Inflammatory macrophage treated with lipopolysaccharide for 1 hour (primary cell): ENCODE measurements at places on chromosomes 2 and 18.

- peak; percentile 83 for DNase-seq
Observed at GRCh38 chr2:145007093-145007959, 487.4 kb upstream of the ZEB2 start.

GRCh38 chr2:26173776-26174482 is 1.0 kb downstream of the GAREM2 start:
- no peak for DNase-seq

- DNase-seq = no peak
Observed at GRCh38 chr2:168253379-168253778, 6.0 kb upstream of the STK39 start.

DNA sequence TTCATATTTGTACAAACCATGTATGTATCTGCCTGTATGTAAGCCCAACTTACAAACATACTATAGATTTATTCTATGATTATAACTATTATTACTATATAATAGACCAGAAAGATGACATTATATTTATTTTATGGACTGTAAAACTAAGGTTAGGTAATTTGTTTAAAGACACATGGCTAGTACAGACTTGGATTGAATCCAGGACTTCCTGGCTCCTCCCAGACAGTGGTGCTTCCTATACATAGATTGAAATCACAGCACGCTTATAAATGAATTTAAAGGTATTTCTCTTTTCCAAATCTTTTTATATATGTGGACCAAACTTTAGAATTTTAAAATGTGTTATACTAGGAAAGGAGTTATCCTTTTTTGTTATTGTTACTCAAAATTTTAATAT is 151.6 kb upstream of the MYO3B start:
- DNase-seq = no peak

GRCh38 chr18:63363951-63364350 is 3.1 kb downstream of the KDSR start:
- DNase-seq = no peak

DNA sequence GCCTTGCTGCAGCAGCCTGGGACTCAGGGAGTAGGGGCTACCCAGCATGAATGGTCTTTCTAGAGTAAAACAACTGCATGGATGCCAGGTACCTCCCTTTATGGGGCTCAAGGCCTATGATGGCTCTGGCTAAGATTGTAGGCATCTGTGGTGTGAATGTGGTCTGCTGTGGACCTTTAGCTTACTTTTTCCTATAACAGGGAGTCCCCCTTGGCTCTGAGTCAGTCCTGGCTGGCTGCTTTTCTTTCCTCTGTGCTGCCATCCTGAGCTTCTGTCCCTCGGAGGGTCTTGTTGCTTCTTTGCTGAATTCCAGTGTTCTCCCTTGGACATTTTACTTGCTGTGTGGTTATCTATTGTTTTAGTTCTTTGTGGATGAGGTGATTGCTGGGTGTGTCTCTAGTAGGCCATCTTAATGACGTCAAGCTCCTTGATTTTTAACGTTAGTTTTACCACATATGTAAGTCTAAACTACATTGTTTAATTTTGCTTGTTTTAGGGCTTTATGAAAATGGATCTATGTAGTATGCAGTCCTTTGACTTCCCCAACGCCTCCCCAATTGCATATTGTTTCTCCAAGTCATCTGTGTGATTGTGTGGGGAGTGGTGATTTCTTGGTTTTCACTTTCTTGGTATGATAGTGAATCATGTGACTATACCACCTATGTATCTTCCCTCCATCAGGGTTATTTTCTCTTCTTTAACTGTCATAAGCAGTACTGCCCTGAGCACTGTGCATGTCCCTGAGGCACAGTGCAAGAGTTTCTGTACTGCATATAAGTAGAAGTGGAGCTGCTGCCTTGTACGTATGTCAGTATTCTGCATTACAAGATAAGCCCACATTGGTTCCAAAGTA is 92.4 kb downstream of the NCK2 start:
- no peak for DNase-seq

DNA sequence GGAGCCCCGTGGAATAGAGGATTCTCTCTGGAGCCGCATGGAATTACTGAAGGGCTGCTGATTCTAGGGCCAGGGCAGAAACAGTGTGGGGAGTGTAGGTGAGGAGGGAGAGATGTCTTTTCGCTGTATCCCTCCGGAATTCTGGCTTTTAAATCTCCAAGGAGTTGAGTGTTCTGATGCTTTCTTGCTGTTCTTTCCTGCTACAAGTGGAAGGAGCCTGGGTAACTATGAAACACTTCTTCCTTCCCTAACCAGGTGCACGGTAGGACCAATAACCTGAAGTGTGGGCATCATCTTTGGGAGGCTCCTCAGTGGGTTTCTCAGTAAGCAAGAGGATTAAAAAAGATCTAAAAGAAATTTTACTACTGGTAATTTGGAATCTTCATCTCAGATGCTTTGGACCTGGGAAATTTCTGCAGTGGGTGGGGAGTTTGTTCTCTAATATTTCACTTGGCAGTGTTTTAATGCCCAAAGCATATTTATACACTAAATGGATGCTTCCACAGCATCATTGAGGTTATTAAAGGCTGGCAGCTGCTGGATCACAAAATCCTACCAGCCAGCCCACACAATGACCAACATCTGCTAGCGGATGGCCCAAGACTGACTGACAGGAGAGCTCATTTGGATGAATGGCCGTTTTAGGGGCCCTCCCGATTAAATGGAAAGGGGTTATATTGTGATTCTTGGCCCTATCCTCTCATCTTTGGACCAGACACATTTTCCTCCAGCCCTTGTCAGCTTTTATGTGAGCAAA is 2.1 kb downstream of the EML6 start:
- DNase-seq = no peak

GRCh38 chr2:206993396-206993911 is 54.1 kb downstream of the CPO start:
- no peak for DNase-seq

DNA sequence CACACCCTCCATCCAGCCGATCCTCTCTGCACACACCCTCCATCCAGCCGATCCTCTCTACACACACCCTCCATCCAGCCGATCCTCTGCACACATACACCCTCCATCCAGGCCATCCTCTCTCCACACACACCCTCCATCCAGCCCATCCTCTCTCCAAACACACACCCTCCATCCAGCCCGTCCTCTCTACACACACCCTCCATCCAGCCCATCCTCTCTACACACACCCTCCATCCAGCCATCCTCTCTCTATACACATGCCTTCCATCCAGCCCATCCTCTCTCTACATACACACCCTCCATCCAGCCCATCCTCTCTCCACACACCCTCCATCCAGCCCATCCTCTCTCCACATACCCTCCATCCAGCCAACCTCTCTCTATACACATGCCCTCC is 83.1 kb downstream of the EIPR1 start:
- no peak for DNase-seq

GRCh38 chr2:216274194-216274840 is 98.0 kb downstream of the MARCHF4 start:
- DNase-seq = peak; percentile 34

GRCh38 chr18:35592298-35592697 is 10.8 kb downstream of the GALNT1 start:
- DNase-seq = peak; percentile 25

GRCh38 chr2:237321746-237322145 is 92.2 kb downstream of the COL6A3 start:
- DNase-seq = no peak

GRCh38 chr2:161096336-161096735 is 63.9 kb upstream of the TANK start:
- no peak for DNase-seq

GRCh38 chr2:158893026-158893425 is 75.4 kb upstream of the TANC1 start:
- no peak for DNase-seq

DNA sequence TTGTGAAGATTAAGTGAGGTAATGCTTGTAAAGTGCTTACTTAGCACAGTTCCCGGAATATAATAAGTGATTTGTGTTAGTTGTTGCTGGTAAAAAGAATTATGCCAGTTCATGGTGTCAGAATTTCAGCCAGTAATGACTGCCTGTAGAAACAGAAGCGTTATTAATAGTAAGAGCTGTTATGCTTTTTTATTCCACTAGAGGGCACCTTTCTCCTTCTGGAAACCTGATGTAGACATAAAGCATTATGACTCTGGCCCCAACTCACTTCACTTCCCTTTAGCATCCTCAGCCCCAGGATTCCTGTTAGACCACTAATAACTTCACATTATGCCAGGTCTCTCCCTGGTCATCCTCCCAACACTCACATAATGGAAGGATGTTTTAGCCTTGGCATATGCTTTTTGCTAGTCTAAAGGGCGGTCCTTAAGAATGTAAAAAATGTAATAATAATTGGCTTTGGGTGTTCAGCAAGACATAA is 34.9 kb downstream of the C18orf54 start:
- peak; percentile 61 for DNase-seq

GRCh38 chr2:101501443-101501842 is 26.5 kb upstream of the RFX8 start:
- DNase-seq = no peak

GRCh38 chr2:200964498-200964897 is 1.0 kb upstream of the ORC2 start:
- DNase-seq = no peak

DNA sequence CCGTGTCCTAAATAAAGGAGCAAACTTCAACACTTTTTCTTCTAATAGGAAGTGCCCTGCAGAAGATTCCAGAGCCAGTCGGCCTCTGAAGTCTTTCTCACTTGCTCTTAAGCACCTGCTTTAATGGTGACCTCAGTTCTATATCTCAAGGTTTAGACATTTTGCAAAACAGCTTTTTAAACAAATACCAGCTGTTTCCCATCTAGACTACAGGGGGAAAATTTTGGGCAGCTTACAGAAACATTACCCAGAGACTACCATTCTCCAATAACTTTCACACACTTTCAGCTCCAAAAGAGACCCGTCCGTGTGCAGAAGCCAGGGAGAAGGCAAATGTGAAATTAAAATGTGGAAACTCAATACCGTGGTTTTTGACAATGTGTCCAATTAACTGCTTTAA is 285.3 kb upstream of the CCDC68 start:
- no peak for DNase-seq
